ENCODE measurements at places on chromosomes 11 and 22.

DNA sequence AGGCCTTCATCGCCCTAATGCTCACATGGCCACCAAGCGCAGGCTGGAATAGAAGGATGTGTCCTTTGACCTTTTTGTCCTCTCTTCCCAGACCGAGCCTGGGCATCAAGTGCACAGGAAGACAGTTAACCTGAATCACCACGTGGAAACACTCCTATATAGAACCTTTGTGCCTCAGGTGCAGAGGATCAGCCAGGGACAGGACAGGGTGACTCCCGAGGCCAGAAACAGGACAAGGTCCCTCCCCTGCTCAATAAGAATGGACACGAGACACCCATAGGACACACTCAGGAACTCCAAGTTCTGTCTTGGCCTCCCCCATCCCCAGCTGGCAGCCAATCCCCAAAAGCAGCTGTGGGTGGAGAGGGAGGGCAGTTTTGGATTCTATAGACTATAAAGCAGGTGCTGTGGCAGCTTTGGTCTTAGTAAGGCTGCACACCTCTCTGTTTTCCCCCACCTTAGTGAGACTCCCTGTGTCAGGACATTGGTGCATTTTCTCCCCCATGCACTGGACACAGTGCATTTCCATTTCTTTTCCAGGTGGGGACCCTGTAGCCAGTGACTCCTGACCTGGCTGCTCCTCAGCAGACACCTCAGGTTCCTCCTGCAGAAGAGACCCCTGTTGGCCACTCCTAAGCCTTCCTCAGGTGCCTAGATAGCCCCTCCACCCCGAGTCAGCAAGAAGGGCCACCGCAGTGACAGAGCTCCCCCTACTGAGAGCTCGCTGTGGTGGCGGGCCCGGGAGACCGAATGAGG, 43.6 kb upstream of the POU2AF1 start:
- DNase-seq: peak; percentile 67

DNA sequence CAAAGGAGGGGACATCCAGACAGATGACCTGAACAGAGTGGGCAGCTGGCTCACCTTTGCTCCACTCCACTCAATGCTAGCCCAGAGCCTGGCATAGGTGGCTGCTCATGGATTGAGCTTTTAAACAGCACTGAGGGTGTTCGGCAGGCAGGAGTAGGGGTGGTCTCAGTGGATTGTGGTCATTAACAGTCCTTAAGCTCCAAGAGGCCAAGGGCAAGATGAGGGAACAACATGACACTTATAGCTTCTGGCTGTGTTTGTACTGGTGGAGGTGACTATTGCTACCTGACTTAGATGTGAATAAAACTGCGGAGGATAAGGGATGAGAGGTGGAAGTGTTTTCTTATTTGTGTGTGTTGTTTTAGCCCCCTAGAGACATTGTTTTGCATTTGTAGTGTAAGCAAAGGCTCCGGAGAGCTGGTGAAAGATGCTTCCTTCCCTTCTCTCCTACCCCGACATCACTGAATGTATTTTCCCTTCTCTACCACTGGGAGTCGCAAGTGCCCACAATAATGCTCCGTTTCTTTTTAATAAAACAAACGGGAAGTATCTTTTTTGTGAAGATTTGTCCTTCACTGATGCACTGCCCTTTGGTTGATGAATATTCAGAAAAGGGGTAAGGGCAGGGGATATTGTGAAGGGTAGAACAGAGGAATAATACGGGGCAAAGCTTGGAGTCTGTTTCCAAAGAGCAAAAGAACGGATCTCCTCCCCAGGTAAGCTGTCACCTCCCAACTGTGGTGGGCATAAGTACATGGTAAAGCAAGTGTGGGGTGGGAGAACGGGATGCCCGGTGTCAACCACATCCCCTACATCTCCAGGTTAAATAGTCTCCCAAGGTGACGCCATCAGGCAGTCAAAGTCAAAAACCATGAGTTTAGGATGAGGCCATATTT, 27.5 kb upstream of the MTNR1B start:
- no peak for DNase-seq

- DNase-seq: no peak
Observed at GRCh38 chr22:17100621-17101020, 15.8 kb downstream of the IL17RA start.

DNA sequence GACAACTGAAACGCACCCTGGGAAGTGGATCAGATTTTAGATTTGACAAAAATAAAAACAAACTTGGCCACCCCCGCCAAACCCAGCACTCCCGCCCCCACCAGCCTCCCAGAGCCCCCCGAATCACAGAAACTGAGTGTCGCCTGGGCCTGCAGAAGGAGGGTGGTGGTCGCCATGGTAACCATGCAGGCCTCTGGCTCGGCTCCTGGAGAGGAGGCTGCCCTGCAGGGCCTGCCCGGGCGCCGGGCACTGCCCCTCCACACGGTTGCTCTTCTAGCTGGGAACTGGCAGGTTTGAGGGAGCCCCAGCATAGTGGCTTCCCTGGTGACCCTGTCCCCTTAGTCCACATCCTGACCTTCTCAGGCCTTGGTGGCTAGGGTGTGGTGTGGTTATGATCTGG, 19.3 kb downstream of the CACNA1I start:
- no peak for DNase-seq

- no peak for DNase-seq
Observed at GRCh38 chr11:131897956-131898355, 527.5 kb downstream of the NTM start.

- DNase-seq: no peak
Observed at GRCh38 chr22:43011079-43011478, 3.9 kb downstream of the PACSIN2 start.
